ENCODE measurements at places on chromosomes 6 and 20.

DNA sequence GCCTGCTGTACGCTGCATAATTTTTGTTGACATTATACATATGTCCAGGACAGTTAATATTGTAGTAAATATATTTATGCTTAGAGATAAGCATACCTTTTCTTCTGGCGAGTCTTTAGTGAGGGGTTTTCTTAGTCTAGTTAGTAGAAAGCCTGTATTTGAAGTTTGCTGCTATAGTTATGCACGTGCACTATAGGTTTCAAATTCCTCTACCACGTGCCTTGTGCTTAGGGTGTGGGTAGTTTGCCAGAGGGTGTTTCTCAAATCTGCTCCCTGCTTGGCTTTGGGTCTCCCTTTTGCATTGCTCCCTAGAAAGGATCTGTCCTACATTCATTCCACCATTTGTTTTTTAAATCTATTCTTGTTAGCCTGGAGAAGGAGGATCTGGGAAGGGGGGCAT is 181.4 kb upstream of the UFL1 start:
- DNase-seq = no peak

DNA sequence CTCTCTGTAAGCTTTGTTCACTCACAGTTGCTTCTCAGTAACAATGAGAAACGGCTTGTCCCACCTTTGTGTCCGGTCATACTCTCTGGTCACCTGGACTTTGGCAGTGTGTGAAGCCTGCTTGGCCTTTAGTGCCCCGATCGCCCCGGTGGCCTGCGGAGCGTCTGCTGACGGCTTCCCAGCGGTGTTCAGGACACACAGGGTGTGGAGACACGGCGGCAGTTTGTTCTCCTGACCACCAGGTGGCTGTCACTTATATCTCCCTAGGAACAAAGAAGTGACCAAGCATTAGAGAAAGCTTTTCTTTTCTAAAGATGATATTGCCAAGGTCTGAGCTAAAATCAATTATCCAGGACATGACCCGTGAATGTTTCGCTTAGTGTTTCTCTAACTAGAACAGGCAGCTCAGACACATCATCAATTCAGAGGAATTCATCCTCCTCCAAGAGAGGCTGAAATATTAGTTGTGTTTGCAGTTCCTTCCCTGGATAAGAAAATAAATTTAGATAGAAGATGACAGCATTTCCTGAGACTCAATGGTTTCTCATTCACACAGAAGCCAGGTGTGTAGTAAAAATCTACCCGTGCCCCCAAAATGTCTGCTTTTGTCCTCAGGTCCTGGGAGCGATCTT is 167.4 kb upstream of the THBS2 start:
- no peak for DNase-seq

- peak; percentile 18 for DNase-seq
Observed at GRCh38 chr6:149852180-149852579, 12.0 kb downstream of the LRP11 start.

GRCh38 chr6:111662794-111663593 is 57.3 kb upstream of the TRAF3IP2 start:
- no peak for DNase-seq

DNA sequence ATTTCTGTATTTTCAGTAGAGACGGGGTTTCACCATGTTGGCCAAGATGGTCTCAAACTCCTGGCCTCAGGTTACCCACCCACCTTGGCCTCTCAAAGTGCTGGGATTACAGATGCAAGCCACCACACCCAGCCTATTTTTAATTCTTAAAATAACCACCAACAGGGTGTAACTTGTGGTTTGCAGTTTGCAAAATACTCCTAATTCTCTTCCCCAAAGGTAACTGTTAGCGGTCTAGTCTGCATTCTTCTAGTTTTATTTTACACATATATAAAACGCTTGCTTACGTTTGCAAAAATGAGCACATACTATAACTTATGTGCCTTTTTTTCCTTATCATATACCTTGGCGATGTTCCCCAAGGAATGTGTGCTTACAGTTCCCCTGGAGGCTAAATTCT is 25.6 kb upstream of the CHMP4B start:
- DNase-seq = no peak

- DNase-seq = no peak
Observed at GRCh38 chr6:32627831-32628230, 9.4 kb upstream of the HLA-DQA1 start.

DNA sequence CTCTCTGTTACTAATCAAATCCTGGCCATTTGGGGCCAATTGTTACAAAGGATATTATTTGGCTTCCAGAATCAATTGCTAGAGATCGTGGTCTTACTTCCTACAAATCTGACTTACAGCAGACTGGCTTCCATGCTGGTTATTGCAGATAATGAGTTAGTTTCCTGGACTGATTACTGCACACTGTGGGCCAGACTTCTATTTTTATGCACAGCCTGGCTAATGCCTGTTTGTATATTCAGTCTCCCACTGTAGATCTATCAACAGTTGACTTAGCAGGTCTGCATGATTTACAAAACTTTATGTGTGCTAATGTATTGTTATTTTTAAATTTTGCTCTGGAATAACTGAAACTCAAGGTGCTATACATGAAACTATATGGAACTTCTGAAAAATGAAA is 25.8 kb upstream of the FBXL4 start:
- no peak for DNase-seq

- no peak for DNase-seq
Observed at GRCh38 chr20:55353206-55353605, 652.1 kb downstream of the CBLN4 start.

- DNase-seq = no peak
Observed at GRCh38 chr20:32796981-32797451, 22.7 kb upstream of the MAPRE1 start.

GRCh38 chr6:37731888-37732287 is 34.2 kb upstream of the MDGA1 start:
- no peak for DNase-seq

DNA sequence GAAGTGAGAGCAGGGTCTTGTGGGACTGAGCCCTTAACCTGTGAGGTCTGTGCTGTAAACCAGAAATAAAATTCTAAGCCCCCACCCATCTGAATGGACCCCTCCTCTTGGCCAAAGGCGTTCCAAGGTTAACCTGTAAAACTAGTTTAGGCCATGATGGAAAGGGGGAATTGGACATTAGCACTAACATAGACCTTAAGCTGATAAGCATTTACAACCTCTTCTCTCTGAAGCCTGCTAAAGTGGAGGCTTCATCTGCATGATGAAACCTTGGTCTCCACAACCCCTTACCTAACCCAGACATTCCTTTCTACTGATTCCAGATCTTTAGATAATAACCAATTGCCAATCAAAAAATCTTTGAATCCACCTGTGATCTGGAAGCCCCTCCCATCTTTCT is 25.8 kb downstream of the PIGT start:
- no peak for DNase-seq

DNA sequence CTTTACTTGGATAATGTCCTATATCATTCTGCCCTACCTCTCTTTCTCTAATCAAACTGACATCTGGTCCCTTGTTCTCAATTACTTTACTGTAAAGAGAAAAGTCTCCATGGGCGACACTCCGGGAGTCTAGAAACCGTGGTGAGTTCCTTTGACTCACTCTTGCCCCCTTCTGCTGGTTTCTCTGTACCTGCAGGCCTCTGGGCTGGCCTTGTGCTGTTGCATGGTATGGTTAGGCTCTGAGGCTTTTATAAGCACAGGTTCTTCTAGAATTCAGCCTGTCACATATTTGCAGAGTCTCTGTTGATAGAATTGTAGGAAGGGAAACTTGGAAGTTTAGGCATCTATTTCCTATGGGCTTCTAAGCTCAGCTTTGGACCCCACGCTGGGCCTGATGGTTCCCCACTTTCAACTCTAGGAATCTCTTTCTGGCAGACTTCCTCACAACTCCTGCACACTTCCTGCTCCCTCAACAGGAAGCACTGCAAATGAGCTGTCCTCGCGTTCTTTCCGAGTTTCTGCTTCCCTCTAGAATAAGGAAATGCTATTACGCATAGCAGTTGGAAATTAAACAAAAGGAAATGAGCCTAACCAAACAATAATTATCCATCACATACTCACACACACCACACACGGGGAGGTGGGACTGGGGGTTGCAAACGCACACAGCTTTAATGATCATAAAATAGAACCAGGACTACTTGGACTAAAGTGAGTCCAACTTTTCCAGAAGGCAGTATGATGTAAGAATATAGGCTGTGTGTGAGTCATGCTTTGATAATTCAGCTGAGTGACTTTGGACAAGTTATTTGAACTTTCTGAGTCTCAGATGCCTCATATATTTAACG is 683.3 kb downstream of the QKI start:
- DNase-seq = no peak

DNA sequence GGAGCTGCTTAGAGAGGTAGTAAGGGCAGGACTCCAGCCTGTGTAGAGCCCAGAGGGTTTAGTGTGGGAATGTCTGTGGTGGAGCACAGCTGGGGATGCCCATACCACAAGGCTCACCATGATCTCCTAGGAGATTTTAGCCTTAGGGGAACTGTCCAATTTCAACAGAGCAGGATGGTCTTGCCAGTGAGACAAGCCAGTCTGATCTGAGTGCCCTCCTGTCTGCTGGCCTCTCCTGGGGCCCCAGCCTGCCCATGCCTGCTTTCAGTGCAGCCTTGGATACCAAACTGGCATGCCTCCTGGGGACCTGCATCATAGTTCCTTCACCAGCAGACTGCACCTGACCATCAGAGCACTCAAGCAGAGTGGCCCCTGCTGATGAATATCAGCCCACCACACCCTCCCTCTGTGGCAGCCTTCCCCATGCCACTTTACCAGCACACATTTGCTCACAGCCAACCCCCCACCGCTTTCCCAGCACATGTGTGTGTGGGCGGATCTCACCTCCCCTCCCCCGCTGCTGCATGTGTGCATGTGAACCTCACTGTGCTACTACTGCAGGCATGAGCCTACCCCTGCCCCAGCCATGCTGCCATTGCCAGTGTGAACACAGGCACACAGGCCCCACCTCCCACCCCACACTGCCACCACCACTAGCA is 7.9 kb upstream of the TREM1 start:
- no peak for DNase-seq

DNA sequence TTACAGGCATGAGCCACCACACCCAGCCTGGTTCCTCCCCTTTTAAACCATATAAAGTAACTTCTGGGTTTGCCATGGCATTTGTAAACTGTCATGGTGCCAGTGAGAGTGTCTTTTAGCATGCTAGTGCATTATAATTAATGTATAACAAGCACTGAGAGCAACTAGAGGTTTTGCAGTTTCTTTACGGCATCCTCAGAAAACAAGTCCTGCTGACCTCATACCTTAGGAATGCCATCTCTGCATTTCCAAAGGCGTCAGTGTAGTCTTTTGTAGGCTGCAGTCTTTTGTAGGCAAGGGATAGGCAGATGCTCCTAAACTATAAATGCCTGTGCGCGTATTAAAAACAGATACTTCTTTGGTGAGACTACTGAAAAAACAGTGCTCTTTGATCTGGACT is 75.0 kb upstream of the EZR start:
- no peak for DNase-seq

GRCh38 chr6:14501240-14501639 is 383.7 kb downstream of the CD83 start:
- DNase-seq = no peak

DNA sequence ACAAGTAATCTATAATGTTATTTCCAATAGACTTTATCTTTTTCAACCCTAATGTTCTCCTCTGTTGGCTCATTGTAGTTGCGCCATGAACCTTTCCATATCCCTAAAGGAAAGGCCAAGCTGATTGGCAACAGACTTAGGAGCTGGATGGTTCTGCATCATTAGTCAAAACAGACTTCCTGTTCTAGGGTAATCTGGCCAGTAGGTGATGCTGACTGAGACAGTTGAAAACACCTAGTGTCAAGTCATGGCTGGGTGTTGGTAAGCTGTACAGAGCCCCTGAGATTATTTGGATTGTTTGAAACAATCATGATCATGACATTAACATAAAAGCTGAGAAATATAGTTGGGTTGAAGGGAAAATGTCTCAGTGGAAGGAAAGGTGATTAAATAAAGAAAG is 231.4 kb downstream of the PHACTR1 start:
- no peak for DNase-seq

DNA sequence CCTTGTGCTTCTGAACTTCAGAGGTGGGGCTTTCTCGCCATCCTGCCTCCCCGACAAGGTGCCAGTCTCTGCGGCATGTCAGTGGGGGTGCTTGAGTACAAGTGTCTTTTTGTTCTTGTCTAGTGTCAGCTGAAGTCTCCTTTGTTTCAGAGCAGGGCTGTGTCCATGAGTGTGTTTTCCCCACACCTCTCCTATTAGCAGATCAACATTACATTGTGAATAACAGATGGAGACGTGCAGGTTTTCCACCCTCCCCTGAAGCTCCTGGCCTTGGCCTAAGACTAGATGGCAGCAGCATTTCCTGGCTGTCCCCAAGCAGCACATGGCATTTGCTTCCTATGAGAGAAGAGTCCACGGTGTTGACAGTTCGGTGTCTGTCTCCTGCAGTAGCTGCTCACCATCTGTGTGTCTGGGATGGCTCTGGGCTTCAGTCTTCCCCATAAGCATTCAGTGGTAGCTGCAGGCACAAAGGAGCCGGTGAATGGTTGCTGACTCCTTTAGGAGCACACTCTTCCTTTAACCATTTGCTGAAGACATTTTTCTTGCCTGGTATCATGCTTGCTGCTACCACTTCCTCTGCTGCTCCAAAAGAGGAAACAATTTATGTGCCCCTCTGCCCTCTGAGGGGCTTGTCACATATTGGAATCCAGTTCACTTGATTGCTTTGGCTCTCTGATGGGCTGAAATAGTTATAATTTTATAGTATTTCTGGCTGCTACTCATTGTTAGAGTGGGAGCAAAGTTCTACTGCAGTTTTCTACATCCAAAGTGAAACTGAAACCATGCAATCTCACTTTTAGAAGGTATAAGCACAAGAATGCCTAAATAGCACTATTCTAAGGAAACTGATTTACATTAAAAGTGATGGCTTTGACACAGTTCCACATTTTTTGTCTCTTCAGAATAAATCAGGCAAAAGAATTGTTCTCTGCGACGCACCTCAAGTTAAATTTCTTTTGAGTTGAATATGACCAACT is 913.0 kb downstream of the C6orf118 start:
- no peak for DNase-seq

Data from NCI-H187 treated with DMSO at 0.1 percent for 48 hours (cell line).